Ascending aorta (tissue), 2 donors: ENCODE measurements at places on chromosomes 1 and 21.
A peak's percentile ranks its signal among the peaks of the same experiment; 100 is the strongest.

GRCh38 chr1:20964540-20965484 is 177.7 kb upstream of the HP1BP3 start:
- DNase-seq: no peak

GRCh38 chr1:15158506-15159165 is 5.1 kb downstream of the TMEM51 start:
- DNase-seq: no peak

DNA sequence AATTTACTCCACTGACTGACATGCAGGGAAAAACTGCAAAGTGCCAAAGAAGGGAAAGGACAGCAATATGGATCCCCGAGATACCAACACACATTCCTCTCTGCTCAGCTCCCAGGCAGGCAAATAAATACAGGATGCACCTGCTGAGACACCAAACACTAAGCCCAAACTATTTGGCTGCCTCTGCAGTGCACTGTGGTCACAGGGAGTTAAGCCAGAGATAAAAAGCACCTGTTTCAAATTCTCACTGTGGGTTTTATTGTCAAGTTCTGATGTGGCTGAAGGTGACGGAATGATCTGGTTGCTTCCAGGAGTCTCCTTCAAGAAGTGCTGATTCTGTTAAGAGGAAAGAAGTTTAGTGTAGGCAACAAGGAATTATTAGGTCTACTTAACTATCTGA is 17.7 kb downstream of the TEX38 start:
- DNase-seq: no peak

DNA sequence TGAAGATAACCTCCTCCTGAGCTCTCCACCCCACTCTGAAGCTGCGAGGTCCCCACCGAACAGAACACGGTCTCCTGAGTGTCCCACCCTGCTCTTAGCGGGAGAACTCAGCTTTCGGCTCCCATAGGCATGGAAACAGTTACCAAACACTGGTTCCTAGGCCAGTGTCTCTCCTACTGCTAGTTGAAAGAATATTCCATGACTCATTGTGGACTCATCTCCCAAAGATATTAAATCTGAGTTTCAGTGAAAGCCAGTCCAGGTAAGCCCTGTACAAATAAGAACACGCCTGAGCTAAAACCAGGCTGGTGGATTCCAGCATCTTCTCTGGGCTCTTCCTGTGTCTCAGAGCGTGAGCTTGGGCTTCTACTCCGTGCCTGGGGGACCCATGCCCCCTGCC is 107.5 kb upstream of the CLDN14 start:
- no peak for DNase-seq

DNA sequence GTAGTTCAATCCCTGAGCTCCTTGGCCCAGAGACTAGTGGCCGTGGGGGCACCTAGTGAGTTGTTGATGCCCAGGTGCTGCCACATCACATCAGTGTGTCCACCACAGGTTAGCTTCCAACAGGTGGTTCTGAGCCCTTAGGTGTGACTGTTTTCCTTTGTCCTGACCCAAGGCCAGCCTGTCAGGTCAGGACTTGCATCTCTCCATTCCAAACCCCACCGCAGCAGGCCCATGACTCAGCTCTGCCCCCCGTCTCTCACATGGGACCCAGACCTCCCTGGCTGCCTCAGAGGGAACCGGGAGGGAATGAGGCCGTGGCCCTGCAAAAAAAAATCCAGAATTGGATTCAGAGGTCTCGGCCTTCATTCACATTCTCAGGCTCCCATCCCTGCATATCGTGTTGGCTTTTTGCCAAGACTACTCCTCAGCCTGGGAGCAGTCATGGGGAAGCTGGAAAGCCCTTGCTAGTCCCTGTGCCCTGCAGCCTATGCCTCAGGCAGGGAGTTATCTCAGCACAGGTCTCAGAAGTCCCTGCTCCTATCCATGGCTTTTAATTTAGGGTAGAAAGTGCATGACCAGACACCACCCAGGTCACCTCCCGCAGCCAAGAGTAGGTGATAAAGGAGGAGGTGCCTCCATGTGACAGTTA is 7.2 kb downstream of the INAVA start:
- no peak for DNase-seq

DNA sequence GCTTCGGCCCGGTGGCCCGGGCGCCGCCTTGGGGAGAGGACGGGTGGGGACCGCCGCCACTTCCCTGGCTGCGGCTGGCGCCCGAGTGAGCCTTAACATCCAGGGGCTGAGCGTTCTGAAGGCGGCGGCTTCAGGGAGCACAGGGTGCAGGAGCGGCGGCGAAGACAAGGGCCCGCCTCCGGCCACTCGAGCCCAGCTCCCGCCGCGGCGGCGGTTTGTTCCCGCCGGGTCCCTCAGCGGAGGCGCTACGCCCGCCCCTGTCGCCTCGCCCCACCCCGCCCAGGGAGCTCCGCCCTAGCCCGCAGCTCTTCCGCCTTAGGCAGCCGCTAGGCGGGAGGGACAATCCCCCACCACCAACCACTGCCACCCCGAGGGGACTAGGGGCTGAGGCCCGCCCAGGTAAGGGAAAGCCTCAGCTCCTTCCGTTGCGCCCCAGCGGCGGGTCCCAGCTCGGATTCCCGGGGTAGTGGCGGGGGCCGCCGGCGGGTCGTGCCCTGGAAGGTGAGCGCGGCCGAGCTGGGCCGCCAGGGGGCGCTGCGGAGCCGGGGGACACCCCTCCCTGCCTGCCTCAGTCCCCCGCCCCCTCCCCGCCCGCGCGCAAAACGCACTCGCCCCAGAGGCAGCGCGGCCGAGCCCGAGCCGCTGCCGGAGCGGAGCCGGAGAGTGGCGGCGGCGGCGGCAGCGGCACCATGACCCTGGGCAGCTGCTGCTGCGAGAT is at the start of gene FOXD2:
TSS of gene FOXD2 (plus strand) at position 598 of the 718 bp plus-strand sequence. CDS start at position 690, 92 bp downstream.
- DNase-seq: peak; percentile 51

DNA sequence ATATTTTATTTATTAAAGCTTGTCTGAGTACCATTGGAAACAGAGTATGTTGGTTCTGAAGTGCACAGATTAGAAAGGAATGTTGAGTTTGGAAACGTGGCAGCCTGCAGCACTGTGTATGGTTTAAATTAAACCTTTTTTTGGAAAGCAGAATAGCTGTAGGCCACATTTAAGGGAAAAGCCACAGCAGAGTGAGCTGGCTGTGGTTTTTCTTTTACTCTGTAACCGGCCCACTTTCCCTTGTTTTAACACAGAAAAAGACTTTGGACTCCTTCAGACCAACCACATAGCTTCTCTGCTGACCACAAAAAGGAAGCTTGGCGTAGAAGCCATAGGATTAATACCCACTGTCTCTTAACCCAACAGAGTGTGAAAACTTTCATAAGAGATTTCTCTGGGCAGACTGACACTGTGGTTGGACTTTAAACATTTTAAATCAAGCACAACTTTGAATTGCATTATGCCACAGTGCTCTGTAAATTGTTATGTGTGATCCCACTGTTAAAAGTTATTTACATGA is 75.2 kb downstream of the NFIA start:
- DNase-seq: no peak

DNA sequence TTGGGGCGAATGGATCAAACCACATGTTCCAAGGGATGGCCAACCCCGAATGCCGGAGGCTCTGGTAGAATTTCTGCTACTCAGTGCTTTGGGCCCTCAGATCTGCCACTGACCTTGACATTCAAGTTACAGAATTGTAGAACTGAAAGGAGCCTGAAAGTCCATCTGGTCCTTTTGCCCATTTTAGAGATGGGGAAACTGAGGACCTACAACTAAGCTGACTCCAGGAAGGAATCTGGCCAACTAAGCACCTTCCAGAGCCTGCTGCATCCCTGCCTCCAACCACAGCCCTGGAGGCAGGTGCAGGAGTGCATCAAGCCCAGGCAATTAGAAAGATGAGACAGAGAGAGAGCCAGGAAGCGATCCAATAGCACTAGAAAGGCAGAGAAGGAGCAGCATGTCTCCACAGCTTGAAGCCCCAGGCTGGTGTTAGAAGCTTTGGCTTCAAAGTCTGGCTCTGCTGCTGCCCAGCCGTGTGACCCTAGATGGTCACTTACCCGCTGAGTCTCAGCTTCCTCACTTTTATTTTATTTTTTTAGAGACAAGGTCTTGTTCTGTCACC is 1.3 kb upstream of the CTRC start:
- DNase-seq: no peak

DNA sequence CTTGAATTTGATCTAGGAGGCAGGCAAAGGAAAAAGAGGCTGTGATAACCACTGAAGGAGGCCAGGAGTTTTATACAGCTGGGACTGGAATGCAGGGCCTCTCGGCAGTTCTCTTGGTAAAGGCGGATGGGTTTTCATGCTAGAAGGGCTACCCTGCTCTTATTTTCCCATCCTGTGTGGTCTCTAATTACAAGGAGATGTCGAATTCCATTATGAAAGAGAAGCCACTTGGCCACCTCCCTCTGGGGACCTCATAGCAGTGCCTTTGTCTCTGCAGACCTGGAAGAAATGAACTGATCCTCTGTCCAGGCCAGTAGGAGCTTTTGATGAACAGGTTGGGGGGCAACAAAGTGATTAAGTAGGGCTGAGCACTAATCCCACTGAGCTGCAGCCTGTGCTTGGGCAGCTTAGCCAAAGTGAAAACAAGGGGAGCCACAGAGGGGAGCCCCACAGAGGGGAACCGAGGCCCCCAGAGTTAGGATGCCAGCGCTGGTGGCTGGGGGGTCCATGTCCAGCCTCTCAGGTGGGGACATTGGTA is 42.2 kb upstream of the BCAR3 start:
- no peak for DNase-seq

DNA sequence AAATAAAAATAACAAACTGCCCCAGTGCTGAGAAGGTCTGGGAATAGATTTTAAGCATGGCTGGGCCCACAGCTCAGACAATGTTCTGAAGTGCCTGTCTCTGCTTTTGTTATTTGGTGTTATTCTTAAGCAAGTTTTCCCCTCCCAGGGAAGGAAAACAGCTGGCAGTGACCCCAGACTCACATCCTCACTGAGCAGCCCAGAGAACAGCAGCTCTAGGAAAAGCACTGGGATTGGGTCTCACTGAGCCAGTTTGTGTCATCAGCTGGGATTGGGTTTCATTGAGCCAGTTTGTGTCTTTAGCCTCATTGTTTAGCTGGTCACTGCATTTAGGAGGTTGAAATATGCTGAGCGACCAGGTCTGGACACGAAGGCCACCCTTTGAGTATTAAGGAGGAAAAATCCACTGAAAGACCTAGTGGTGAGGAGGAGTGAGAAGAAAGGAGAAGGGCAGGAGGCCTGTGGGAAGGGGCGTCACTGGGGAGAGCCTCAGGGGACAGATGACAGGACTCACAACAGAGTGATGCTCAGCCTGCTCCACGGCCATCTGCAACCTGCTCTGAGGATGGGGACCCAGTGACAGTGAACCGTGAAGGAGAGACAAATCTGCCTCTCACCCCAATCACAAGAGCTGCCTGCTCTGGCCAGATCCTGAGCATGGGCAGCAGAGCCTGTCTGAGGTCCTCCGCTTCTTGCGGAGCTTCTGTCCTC is 103.8 kb downstream of the TOMM20 start:
- no peak for DNase-seq

DNA sequence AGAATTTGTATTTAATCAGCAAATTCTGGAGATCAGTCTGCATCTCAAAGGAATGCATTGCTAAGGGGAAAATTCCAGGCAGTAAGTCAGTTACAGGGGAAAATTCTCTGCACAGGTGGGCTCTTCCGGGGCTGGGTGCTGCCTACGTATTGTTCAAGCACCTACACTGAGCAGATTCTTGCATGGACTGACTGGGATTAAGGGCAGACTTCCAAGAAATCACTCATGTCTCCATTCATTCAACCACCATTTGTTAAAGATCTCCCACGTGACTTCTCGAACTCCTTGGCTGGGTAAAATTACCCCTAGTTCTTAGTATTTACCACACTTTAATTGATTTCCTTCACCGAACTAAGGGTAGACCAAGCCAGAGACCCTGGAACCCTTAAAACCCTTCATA is 28.2 kb upstream of the KCNE1 start:
- DNase-seq: no peak

GRCh38 chr21:37463083-37463801 is 96.7 kb downstream of the DYRK1A start:
- no peak for DNase-seq

DNA sequence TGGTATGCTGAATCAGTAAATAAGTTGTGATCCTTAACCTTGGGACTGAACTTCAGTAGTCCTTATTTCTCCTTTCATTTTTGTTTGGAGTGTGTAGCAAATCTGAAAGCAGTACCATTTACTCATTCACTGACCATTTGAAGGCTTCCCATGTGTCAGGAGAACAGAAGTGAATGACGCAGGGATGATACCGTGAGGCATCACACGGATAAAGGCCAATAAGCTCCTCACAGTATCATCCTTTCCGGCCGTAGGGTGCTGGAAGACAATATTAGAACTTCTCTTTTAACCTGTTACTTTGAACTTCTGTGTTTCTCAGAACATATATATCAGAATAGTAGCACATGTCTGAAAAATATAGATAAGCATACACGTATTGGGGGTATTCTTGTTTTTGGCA is 21.3 kb downstream of the BACH1 start:
- DNase-seq: no peak

DNA sequence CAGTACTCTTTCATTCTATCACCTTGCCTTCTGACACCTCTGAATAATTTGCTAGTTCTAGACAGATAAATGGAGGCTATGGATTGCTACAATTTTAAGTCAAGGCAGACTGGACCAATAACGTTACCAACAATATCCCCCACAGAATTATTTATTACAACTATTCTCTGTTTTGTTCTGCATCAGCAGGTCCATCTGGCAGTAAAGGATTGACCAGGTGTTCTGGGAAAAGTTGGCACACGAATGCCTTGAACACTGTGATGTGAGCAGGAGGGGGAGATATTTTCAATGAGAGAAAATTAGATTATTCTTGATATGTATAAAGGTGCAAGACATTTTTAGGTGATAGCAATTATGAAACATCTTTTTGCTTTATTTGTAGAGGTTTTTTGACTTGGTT is 718.8 kb upstream of the TMPRSS15 start:
- DNase-seq: no peak

- DNase-seq: no peak
Observed at GRCh38 chr1:107862064-107862463, 102.9 kb downstream of the VAV3 start.

- no peak for DNase-seq
Observed at GRCh38 chr1:212141404-212141803, 105.9 kb downstream of the DTL start.

GRCh38 chr1:180345148-180345547 is 115.1 kb downstream of the LHX4 start:
- DNase-seq: no peak

GRCh38 chr1:61284248-61284854 is 202.0 kb downstream of the NFIA start:
- no peak for DNase-seq
